ENCODE measurements at places on chromosomes 4 and X.

DNA sequence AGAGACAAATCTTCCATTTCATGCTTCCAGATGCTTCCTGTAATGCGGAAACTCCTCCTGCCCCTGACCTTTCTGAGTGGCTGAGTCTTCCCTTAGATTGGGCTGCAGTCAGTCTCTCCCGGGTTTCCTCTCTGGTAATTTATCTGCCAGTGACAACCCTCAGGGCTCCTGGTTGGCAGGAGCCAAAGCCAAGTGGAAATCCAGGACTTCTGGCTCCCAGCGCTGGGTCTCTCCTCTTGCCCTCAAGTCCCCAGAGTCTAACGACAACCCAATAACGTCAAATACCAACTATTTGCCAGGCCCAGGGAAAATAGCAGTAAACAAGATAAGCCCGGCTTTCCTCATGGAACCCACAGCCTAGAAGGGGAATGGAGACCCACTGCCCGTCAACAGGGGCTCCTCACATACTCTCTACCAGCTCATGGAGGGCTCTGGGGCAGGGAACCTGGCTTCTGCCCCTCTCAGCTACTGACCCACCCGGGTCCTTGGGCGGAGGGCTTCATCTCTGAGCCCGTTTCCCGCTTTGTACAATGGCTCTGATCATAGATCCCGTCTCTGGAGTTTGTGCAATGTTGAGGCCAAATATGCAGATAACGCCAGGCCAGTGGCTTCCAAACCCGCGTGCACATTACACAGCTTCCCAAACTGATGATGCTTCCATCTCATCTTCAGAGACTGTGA is 1.1 kb upstream of the TBC1D14 start:
- no peak for DNase-seq

GRCh38 chrX:68669094-68669860 is 21.8 kb downstream of the STARD8 start:
- no peak for DNase-seq

DNA sequence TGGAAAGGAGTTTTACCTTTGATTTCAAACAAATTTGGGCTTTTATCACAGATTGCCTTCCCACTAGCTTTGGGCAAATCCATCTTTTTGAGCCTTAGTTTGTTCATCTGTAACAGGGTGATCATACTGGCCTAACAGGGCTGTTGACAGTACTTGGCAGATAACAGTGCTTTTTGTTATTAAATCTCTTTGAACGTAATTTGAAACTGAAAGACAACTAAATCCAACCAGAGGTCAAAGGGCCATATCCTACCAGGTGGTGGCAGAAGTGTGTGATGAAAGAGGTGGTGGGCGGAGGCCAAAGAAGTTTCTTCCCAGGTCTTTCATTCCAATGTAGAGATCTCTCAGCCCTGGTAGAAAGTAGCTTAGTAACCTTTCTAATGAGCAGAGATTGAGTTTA is 35.2 kb upstream of the TADA2B start:
- DNase-seq: no peak

DNA sequence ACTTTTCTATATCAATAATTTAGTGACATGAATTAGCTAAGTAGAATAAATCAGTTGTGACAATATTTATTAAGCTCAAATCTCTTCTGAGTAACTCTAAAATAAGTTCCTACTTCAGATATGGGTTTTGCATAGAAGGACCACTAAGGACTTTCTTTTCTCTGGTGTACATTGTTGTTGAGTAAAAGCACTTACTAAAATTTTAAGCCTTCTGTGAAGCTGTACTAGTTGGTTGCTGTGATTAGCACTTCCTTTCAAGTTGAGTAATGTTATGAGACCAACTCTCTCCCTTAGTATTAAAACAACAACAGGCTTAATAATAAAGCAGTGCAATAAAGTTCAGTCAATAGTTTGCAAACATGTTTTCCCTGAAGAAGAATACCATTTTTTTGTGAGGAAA is 667.4 kb upstream of the NDST4 start:
- DNase-seq: no peak

GRCh38 chr4:143199503-143199902 is 14.8 kb downstream of the USP38 start:
- DNase-seq: no peak

DNA sequence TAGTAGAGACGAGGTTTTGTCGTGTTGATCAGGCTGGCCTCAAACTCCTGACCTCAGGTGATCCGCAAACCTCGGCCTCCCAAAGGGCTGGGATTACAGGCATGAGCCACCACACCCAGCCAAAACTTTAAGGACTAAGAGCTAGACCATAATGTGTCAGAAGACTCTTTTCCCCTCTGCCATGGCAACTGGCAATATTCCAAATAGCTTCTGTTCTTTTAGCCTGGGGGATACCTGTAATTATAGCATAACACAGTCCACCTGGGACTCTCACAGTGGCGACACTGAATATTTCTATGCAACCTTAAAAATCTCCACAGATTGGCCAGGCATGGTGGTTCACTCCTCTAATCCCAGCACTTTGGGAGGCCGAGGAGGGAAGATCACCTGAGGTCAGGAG is 45.5 kb upstream of the RBM47 start:
- no peak for DNase-seq

- peak; percentile 29 for DNase-seq
These were observed 1.1 kb upstream of the TRMT10A start for GRCh38 chr4:99564921-99565320.

- DNase-seq: no peak
These were observed 176.4 kb downstream of the BMPR1B start for GRCh38 chr4:94934201-94934600.

DNA sequence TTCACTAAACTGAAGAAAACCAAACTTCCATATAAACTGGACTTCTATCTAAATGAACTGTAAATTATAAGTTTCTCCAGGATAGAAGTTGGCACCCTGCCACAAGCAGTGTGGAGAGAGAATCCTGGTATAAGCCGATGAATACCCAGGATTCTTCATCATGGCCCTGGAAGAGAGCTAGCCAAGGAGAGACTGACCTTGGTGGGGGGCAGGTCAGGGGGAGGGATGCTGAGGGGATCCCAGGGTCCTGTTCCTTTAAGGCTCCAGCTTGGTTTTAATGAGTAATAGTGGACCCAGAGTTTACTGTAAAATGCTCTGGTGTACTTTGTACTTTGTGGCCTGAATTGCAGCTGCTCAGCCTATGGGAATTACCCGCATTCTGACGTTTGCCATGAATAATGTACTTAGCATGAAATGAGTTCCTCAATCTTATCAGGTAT is 16.9 kb downstream of the RASSF6 start:
- DNase-seq: peak; percentile 26

GRCh38 chrX:151042842-151043241 is 59.7 kb downstream of the HMGB3 start:
- no peak for DNase-seq

DNA sequence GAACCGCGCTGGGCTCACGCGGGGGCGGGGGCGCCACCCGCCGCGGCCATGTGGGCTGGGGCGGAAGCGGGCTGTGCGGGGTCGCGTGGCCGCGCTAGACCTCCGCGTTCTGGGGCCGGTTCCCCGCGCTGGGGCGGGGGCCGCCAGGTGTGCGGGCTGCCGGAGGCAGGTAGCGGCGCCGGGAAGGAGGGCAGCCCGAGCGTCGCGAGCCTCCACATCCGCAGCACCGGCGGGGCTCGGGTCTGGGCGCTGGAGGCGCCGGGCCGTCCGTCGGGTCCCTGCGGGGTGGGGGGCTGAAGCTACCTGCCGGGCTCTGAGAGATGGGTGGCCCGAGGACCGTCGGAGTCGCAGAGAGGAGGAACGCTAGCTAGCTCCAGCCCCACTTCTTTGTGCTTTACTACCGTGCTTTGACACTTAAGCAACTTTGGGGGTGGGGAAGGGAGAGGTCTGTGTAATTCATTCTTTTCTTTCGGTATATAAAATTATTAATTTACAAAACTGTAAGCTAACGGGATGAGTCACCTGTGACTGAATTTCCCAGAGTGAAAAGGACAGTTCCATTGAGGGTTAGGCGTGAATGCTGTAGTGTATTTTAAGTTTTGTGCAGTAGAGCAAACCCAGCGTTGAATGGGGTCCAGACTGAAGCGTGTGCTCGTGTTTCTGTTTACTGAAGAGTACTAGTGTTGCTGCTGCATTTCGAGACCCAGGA is 689 bp downstream of the METAP1 start:
- DNase-seq: peak; percentile 19

GRCh38 chr4:96993560-96993959 is 1149.7 kb downstream of the STPG2 start:
- DNase-seq: no peak

DNA sequence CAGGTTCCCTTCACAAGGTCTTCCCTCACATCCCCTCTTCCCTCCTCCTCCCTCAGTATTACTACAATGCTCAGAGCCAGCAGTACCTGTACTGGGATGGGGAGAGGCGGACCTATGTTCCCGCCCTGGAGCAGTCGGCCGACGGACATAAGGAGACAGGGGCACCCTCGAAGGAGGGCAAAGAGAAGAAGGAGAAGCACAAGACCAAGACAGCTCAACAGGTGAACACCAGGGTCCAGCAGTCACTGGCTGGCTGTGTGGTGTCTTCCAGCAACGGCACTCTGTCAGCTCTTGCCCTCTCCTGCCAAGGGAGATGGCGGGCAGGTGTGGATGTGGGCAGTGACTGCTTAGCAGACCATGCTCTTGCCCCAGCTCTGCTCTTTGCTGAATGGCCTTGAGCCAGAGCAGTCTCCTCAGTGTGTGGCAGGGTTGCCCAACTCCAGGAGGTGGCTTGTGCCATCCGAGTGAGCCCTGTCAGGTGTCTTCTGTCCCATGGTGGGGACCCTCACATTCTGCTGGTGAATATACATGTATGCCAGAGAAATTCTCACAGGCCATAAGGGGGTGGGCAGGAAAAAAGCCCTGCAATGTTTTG is 11.4 kb upstream of the UBA1 start:
- no peak for DNase-seq

DNA sequence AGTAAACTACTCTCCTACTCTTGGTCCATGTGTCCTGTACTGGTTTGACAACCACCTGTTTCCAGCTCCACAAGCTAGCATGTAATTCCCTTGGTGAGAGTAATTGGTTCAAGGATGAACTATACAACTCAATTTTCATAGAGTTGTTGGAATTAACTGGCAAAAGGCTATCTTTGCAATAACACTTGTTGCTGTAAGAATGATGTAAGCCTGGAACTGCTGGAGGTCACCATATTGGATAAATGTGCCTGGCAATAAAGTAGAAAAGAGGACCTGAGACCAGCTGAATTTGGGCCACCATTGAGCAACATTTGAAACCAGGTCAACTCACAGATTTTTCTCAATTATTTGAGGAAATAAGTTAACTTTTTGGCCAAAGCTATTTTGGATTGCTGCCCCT is 175.5 kb downstream of the CAMK2D start:
- no peak for DNase-seq

GRCh38 chr4:85527815-85528214 is 52.9 kb downstream of the ARHGAP24 start:
- DNase-seq: no peak

GRCh38 chr4:134337574-134337973 is 136.0 kb upstream of the PABPC4L start:
- no peak for DNase-seq

- no peak for DNase-seq
These were observed 125.4 kb upstream of the ZCCHC13 start for GRCh38 chrX:74178536-74178935.

DNA sequence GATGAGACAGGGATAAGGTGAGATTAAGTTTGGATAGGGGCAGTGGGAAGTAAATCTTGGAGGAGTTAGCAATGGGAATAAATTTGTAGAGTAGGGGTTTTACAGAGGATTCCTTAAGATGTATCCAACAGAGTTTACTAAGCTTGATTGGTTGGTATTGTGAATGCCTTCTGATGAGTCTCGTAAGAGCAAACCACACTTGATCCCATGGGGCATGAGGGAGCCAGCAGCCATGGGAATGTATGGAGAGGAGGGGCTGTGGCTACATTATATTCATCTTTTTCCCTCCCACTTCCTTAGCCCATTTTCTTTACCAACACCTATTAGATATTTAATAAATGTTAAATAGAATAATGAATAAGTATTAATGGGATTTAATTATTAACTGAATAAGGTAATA is 126.6 kb upstream of the NDST3 start:
- no peak for DNase-seq

DNA sequence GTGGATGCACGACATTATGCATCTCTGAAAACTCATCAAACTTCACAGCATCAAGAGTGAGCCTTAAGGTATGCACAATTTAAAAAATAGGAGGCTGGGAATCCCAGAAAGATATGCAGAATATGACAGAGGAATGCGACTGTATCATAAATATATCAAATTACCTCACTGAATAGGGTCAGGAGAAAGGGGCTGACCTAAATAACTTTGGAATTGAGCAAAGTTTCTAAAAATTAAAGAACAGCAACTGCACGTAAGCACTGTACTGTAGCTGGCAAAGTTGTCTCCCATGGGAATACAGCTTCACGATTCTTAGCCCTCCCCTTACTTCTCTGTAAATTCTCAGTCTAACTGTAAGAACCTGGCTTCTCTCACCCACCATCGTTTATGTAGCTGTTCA is 397.4 kb upstream of the ZFP42 start:
- DNase-seq: no peak

- DNase-seq: no peak
These were observed at the start of gene PNMA6F for GRCh38 chrX:153321381-153322124. Gene PNMA6F, minus strand, starts transcription at chrX:153321767. Its CDS starts 1,093 bp downstream, at chrX:153320674.

GRCh38 chr4:7324651-7325121 is 110.0 kb downstream of the PSAPL1 start:
- no peak for DNase-seq

DNA sequence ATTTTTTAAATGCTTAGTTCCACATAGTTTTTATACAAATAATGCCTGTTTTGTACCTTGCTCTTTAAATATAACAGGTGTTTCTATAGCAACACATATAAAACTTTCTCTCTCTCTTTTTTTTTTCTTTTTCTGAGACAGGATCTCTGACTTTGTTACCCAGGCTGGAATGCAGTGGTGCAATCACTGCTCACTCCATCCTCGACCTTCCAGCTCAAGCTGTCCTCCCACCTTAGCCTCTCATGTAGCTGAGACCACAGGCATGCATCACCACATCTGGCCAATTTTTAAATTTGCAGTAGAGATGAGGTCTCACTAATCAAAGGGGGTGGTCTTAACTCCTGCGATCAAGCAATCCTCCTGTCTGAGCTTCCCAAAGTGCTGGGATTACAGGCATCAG is 18.3 kb upstream of the SULT1E1 start:
- DNase-seq: no peak

- no peak for DNase-seq
These were observed 139.5 kb upstream of the NOCT start for GRCh38 chr4:138875891-138876608.

GRCh38 chr4:184937745-184938144 is 80.5 kb upstream of the HELT start:
- no peak for DNase-seq

GRCh38 chr4:168841000-168841671 is 168.9 kb downstream of the CBR4 start:
- no peak for DNase-seq

GRCh38 chrX:136810493-136810892 is 29.8 kb upstream of the ARHGEF6 start:
- DNase-seq: no peak

DNA sequence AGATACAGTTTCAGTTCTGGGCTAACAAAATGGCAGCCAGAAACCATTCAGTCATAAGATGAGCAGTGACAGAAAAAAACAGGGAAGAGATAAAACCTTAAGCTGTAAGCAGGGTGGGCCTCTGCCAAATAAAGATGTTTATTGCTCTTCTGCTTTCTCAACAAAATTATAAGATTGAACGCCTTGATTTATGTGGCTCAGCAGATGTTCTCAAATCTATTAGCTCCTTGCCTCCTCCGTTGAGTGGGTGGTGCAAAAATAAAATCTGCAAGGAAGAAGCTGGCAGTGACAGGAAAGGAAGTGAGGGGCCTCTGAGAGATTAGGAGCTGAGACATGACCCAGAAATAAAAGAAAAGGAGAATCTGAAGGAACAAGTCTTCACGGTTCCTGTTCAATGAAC is 206.6 kb downstream of the PTTG2 start:
- no peak for DNase-seq

Measured in right hindlimb (tissue), 1 donor.